Activated CD4-positive, alpha-beta T cell treated with anti-CD3 and anti-CD28 coated beads, Interleukin-2, Interleukin-4, amounts not matched to agents 100 ng/mL and 50 ng/mL, durations not matched to agents 16 hours and 8 hours (primary cell): ENCODE measurements at places on chromosomes 1 and 21.

GRCh38 chr1:207917080-207917479, 6.2 kb upstream of the CD34 start:
- DNase-seq, result no peak

DNA sequence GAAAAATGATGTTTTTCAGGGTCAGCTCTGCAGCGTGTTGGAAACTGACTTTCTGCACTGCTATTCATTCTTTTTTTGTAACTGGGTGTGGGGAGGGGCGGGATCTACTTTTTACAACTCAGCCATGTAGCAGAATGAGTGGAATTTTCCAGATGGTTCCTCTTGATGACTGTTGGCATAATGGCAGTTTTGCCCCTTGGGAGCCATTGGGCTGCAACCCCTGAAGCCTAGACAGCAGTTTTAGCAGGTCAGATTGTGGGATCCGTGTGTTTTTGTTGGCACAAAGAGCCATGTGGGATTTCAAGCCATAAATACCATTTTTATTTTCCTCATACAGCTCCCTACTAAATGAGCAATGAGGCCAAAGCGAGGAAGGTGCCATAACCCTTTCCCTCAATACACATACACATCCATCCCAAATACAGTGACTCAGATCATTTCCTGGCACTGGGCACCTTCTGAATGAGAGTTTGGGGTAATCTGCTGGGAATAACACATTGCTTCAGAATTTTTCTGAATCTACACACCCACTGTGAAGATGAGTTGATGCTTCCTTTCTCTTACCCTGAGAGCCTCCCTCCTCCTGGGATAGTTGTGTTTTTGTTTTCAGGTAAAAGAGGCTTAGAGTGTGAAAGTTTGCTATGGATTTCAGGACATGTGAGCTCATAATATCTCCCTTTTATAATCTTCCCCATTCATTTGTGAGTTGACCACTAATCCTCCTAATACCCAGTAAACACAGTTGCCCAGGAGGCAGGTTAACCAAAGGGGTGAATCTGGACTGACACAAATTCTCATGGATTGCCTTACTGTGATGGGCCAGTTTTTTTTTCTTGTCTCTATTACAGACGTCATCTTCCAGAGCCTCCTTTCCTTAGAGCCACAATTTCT, 13.1 kb downstream of the S100A10 start:
- DNase-seq, result no peak

GRCh38 chr1:112527266-112528010, 18.7 kb downstream of the WNT2B start:
- DNase-seq, result no peak

- DNase-seq, result no peak
Observed at GRCh38 chr1:41274752-41275545, 32.8 kb upstream of the SCMH1 start.

- DNase-seq, result no peak
Observed at GRCh38 chr1:159187647-159188374, 16.4 kb downstream of the CADM3 start.

DNA sequence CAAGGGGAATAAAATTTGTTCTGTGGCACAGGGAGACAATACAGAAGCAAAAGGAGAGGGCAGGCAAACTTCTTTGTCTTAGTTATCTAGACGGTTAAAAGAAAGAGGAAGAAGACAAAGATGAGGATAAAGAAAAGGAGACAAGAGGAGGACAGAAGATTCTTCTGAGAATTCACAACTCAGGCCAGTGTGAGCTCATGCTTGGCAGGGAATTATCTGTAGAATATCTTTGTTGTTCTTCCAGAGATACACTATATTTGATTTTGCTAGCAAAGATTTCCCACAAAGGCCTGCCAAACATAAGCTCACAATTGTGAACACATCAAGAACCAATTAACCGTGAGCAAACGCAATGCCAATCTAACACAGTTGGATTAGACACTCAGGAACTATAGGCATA, 21.4 kb downstream of the SLC16A1 start:
- DNase-seq, result no peak

GRCh38 chr1:55631509-55631908, 416.3 kb upstream of the USP24 start:
- DNase-seq, result no peak

- no peak for DNase-seq
Observed at GRCh38 chr1:215479567-215479966, 87.5 kb upstream of the KCTD3 start.

DNA sequence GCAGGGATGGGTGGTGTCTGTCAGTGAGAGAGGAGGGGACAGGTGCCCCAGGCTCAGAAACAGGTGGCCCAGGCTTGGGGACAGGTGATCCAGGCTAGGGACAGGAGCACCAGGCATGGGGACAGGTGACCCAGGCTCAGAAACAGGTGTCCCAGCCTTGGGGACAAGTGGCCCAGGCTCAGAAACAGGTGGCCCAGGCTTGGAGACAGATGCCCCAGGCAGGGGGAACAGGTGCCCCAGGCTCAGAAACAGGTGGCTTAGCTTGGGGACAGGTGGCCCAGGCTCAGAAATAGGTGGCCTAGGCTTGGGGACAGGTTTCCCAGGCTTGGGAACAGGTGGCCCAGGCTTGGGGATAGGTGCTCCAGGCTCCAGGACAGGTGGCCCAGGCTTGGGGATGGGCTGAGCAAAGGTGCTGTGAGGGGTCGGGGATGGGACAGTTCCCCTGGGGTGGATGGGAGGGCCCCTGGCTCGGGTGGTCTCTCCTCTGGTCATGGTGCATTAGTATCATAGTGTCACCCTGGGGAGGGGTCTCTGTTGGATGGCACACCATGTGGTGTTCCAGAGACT, 87.7 kb upstream of the C1orf174 start:
- no peak for DNase-seq

DNA sequence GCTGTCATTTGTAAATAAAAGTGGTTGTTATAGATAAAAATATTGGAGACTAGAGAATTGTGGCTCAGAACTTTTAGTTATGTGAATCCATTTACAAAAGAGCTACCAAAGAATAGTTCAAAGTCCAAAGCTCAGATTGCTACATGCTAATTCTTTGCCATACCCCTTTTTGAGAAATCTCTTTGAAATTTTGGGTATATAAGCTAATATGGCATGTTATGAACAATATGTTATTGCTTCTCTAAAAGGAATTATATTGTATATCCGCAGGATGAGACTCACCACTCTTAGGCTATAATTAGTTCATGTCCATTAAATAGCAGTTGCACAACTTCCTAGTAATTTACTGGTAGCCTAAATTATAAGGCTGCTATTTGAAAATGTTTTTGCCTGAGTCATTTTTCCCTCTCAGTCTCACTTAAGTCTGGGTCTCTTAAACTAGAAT, 178.0 kb downstream of the ZNF281 start:
- no peak for DNase-seq

DNA sequence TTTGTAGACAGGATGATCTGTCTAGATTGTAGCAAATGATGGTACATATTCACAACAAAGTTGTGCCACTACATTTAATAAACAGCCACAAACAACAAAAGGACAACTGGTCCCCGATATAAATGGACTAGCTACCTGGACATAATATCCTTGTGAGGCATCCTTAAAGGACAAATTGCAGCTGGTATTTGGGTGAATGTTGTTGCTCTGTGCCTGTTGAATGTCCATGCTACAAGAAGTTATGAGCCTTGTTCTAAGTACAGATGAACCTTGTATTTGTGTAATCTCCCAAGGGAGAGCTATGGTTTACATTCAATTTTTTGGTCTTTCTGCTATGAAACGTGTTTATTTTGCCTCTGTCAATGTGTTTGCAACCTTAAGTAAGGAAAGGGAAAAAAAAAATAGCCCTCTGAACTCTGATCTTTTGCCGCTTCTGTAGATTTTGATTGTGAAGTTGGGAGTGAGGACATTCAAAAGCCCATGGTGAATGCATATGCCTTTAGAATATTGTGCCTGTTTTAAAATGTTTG, 26.5 kb downstream of the SFT2D2 start:
- no peak for DNase-seq

DNA sequence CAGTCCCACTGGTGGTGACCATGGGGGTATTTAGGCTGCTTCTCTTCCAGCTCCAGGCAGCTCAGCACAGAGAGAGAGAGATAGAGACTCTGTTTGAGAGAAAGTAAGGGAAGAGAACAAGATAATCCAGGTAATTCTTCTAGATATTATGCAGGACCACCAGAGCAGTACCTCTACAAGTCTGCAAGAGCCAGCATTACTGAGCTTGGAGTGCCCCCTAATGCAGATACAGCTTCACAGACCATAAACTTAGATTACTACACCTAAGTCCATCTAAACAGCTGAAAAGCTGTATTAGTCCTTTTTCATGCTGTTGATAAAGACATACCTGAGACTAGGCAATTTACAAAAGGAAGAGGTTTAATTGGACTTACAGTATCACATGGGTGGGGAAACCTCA, 570.3 kb downstream of the LRRIQ3 start:
- DNase-seq, result no peak

GRCh38 chr21:39148975-39149374, 34.3 kb downstream of the PSMG1 start:
- DNase-seq, result no peak

DNA sequence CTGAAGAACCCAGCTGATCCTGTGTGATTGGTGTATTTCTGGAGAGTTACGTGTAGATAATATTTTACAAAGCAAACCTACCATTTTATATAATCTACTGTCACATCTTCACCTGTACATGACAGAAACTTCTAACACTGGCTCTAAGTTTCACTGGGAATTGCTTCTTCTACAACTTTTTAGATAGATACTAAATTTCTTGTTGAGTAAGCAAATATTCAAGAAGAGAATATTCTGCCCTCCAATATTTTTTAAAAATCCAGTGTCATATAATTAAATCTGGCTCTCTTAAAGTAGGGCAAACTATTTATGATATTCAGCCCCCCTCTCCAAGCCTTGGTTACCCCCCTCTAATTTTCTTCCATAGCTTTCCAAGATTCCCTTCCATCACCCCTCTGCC, 50.1 kb downstream of the MROH9 start:
- no peak for DNase-seq

DNA sequence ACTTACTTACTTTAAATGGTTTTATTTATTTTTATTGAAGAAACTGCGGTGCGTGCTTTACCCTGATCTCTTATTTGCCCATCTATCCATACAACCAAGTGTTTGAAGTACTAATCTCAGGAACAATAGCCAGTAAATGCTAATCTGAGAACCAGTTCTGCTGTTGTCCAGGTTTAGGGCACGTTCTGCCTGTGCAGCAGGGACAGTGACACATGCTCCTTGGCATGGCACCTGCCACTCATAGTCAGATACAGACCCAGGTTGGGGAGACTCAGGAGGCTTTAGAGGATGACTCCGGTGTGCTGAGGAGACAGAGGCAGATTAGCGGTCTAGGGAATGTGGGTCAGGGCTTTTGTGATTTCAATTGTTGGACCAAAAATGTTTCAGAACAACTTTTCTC, 83.6 kb downstream of the NRIP1 start:
- no peak for DNase-seq

GRCh38 chr1:101235696-101236515, 913 bp upstream of the S1PR1 start:
- DNase-seq, result peak; percentile 95

DNA sequence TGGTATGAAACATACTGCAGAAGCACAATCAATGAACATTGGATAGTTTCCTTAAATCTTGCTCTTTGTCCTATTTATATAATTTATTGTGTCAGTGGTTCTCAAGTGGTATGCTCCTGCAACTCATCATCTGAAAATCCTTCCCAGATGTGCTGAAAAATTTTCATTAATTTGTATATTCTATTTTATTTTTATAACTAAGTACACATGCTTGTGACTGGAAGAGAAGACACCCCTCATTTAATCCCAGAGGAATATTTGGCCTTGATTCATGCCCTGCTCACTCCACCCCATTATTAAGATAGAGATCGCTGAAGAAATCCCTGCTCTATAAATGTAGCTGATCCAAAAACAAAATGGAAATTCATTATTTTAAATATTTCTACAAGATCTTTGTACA, 870.5 kb upstream of the CXADR start:
- no peak for DNase-seq

GRCh38 chr1:184315254-184315653, 71.6 kb upstream of the C1orf21 start:
- no peak for DNase-seq

GRCh38 chr1:69171248-69171647, 396.5 kb upstream of the LRRC7 start:
- DNase-seq, result no peak

DNA sequence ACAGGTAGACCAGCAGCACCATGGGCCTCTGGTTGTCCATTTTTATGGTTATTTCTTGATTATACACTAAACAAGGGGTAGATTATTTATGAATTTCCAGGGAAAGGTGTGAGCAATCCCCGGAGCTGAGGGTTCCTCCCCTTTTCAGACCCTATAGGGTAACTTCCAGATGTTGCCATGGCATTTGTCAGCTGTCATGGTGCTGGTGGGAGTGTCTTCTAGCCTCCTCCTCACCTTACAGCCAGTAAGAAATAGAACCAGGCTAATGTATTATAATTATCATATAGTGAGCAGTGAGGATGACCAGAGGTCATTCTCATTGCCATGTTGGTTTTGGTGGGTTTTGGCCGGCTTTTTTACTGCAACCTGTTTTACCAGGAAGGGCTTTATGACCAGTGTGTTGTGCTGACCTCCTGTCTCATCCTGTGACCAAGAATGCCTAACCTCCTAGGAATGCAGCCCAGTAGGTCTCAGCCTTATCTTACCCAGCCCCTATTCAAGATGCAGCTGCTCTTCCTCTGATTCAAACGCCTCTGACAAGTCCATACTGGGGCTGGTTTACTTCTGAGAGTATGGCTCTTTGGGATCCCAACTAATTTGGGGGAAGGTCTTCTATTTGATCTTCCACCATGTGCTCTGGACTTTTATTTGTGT, 13.5 kb upstream of the TINAGL1 start:
- DNase-seq, result no peak

DNA sequence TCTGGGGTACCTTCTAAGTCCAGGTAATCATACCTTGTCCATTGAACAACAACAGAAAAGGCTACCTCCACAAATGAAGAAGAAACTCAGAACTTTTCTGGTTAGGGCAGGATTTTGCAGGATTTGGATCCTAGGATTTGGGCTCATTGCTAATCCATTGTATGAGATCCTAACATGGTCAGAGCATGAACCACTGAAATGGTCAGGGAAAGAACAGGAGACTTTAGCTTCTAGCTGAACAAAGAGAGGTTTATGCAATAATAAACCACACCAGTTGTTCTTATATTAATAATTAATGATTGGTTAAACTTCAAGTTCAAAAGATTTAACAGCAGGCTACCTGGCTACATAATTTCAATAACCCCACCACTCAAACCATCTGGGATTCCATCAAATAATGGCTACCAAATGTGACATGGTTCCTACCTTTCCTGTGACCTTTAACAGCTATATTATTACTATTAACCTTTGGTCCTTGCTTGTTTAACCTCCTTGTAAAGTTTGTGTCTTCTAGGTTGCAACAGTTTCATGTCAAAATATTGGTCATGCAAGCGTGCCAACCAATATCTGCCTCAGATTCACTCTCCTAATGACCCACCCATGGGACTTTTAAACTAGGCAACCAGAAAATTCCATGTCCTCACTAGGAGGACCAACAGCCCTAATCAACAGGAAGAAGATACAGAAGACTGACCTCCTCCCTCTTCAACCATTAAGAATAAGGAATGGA, 60.6 kb upstream of the USH2A start:
- no peak for DNase-seq

GRCh38 chr1:20185834-20186782, at the start of the genes PLA2G2C and UBXN10:
PLA2G2C (minus strand) TSS chr1:20186518; CDS start chr1:20177363, 9,155 bp downstream.
UBXN10 (plus strand) TSS chr1:20186096; CDS start chr1:20190562, 4,466 bp downstream.
- peak; percentile 81 for DNase-seq

- no peak for DNase-seq
Observed at GRCh38 chr1:39305555-39305954, 101.1 kb downstream of the MACF1 start.

- DNase-seq, result no peak
Observed at GRCh38 chr1:171432473-171432872, 52.9 kb upstream of the PRRC2C start.
